ENCODE measurements at places on chromosomes 11 and 22.

GRCh38 chr11:126546191-126546590 lies 190.7 kb downstream of the ST3GAL4 start:
- no peak for DNase-seq

DNA sequence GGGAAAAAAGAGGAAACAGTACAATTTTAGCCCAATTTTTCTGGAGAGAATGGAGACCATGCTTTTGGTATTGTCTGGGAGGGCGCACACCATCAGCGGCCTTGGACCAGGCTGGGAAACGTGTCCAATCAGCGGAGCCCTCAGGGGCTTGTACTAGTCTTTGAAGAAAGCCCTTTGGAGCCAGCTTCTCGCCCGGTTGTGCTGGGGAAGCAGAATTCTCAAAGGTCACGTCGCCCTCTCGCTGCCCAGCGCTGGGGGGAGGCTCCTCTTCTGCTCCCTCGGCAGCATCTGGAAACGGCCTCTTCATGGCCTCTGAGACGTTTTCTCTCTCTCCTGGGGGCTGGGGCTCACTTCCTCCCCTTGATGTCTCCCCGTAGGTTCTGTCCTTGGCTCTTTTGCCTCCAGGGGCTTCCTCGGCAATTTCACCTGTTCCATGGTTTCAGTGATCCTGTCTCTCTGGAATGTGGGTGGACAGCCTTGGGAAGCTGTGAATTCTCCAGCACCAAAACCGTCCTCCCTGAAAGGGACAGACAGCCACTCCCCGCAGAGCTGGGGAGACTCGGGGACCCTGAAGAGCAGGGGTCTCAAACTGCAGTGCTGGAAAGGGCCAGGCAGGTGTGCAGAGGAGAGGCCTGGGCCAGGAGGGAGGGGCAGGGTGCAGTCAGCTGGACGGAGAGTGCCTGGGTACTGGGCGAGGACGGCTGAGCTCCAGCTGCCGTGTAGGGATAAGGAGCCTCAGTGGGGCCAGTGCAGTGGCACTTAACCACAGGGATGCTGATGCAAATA lies 80.2 kb downstream of the RPS6KA4 start:
- no peak for DNase-seq

- DNase-seq, result no peak
Measured at GRCh38 chr11:62151737-62152102, 27.9 kb downstream of the INCENP start.

DNA sequence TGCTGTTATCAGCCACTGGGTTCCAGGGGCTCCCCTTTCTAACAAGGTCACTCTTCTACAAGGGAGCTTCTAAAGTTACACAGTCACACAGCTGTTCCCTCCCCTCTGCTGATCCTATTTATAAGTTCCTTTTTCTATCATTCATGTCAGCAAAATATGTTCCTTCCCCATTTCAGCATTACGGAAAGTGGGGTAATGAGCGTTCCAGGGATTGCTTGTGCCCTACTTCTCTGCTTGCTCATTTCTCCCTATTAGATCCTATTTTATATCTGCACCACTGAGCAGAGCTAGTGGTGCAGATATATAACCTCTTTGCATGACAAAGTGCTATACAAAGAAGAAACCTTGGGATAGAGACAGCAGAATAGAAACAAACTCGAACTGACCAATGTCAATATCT lies 22.7 kb upstream of the PLEKHB1 start:
- DNase-seq, result no peak

- DNase-seq, result no peak
Measured at GRCh38 chr11:78031629-78032028, 8.6 kb upstream of the KCTD14 start.
